ENCODE measurements at places on chromosomes 3 and 15. TPM values are rescaled to one million over a fixed set of nuclear protein-coding genes. Genes with fewer than 3 reads are reported as not detected.

NR1D2 gene
- total RNA-seq = 46.0 TPM

SRGAP3 gene
- total RNA-seq = 6.5 TPM

ARF4 gene
- 99.3 TPM for total RNA-seq

CLEC3B gene
- total RNA-seq = 0.21 TPM

CRABP1 gene
- total RNA-seq = not detected

PDCD7 gene
- total RNA-seq = 22.2 TPM

ZKSCAN7 gene
- total RNA-seq = not detected

NANOGP8 gene
- 0.64 TPM for total RNA-seq

NOX5 gene
- 0.11 TPM for total RNA-seq

MFAP1 gene
- total RNA-seq = 25.8 TPM

PLA2G4E gene
- total RNA-seq = not detected

TFG gene
- total RNA-seq = 63.8 TPM

XCR1 gene
- not detected for total RNA-seq

GRM2 gene
- 1.0 TPM for total RNA-seq

DAZL gene
- not detected for total RNA-seq

PLSCR5 gene
- not detected for total RNA-seq

BHLHE40 gene
- 69.3 TPM for total RNA-seq

FBLN2 gene
- total RNA-seq = 1.4 TPM

RTP3 gene
- total RNA-seq = 0.08 TPM

SI gene
- not detected for total RNA-seq

CPNE9 gene
- total RNA-seq = 0.11 TPM

MASP1 gene
- not detected for total RNA-seq

CAPN7 gene
- total RNA-seq = 31.2 TPM

NRG4 gene
- total RNA-seq = not detected

All from A375 (cell line).